ENCODE measurements at places on chromosomes 1 and 21.

GRCh38 chr1:234201600-234201999 is 171.7 kb upstream of the COA6 start:
- no peak for DNase-seq

DNA sequence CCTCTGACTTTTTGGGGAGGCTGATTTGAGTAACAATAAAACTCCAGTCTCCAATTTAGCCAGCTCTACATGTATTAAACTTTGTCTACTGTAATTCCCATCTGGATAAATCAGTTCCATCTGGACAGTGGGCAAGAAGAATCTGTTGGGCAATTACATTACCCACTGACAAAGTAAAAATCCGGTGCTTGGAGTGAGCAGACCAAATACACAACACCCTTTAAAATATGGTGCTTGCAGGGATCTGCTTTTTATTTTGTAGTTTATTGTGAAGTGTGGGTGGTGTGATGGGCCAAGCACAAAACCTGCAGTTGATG is 8.9 kb upstream of the CD55 start:
- no peak for DNase-seq

- DNase-seq, result no peak
Observed at GRCh38 chr1:34149501-34149900, 15.5 kb downstream of the CSMD2 start.

DNA sequence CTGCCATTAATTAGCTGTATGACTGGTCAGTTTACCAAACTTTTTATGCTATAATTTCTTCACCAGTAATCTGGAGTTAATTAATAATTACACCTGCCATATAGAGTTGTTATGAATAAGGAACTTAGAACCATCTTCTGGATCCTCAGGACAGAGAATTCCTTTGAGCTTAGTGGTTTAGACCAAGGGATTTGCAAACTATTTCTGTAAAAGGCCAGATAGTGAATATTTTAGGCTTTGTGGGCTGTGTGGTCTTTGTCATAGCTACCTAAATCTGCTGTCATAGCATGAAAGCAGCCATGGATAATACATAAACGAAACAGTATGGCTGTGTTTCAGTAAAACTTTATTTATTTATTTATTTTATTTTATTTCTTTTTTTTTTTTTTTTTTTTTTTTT is 9.0 kb downstream of the TIMM17A start:
- DNase-seq, result no peak

DNA sequence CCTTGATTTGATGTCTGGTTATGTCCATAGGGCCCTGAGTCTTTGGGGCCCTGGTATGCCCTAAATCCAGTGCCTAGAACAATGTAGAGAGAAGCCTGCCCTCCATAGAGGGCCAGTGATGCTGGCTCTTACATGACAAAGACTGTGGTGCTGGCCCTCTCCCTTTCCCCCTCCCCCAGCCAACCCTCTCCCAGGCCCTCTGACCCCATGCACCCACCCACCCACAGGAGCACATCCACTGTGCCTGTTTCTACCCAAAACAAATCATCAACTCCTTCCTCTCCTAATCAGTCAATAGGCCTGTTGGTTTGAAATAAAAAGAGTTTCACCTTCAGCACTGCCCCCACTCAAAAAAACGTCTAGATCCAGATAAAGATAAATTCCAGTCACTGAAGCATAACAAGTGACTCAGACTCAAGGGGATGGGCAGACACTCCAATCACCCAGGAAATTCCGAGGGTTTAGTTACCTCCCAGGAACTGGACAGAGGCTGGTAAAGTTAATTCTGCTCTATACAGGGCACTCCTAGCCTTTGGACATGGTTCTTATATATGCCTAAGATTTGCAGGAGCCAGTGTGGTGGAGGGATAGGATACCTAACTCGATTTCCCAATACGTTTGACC is 144.8 kb upstream of the VANGL1 start:
- no peak for DNase-seq

- DNase-seq, result no peak
Observed at GRCh38 chr1:242629396-242629795, 104.9 kb upstream of the PLD5 start.

DNA sequence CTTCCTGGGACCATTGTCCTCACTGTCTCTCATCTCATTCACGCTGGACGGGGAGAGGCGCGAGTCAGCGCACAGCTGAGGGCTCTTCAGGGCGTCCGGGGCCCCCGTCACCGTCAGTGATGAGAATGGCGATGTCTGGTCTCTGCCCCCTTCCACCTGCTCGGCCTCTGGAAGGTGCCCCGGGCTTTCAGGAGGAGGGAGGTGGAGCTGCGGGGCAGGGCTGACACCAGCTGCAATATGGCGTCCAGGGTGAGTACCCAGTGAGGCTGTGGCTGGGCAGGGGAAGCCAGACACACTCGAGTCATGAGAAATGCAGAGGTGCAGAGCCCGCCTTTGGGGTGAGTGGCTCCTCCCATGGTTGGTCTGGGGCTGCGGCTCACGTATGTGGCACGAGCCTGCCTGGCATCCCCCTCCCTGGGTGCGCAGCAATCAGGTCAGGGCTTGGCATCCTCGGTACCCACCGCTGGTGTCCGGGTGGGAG is 15.1 kb downstream of the MORN1 start:
- DNase-seq, result no peak

- DNase-seq, result no peak
Observed at GRCh38 chr21:27713154-27714109, 746.5 kb upstream of the ADAMTS5 start.

DNA sequence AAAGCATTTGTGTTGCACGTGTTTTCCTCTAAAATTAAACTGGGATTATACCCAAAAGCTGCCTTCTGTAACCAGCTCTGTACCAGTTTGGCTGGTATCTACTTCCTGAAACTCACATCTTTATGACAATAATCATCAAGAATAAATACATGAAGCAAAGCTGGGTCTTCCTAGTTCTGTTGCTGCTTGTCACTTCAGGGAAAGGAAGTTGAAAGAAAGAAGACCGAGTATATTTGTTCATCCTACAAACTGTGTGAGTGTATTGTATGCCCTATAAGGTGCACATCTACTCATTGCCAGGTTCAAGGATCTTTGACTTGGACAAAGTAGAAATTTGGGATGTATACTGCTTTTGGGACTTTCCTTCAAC is 29.1 kb upstream of the IFNGR2 start:
- DNase-seq, result no peak

- no peak for DNase-seq
Observed at GRCh38 chr21:41839387-41840000, 39.6 kb downstream of the PRDM15 start.

DNA sequence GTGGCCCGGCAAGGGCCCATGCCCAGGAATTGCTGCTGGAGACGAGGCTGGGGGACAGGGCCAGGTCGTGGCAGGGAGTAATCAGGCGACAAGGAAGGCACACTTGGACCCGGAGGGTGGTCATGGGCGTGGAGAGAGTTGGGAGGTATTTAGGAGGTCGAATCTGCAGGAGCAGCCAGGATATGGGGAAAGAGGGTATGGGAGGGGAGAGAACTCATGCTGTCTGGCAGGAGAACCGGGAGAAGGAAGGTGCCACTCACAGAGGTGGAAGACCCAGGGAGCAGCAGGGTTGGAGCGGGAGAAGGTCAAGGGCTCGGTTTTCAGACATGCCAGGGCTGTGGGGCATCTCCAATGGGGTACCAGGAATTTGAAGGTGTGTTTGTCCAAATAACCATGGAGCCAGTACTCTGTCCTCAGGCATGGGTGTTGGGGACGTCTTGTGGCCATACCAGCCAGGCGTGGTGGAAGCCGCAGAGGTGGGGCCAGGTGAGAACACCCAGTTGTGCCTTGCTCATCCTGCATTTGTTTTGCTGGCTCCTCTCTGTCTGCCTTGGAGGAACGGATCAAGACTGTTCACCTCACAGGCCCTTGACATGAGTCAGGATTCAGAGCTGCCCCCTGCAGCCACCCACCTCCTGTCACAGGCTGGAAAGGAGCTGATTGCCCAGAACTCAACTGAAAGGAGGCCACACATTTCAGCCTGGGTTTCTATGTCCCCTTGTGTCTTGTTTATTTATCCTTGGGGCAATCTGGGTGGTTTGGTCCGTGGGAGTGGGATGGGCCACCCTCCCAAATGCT is 111.6 kb downstream of the SPSB1 start:
- no peak for DNase-seq

DNA sequence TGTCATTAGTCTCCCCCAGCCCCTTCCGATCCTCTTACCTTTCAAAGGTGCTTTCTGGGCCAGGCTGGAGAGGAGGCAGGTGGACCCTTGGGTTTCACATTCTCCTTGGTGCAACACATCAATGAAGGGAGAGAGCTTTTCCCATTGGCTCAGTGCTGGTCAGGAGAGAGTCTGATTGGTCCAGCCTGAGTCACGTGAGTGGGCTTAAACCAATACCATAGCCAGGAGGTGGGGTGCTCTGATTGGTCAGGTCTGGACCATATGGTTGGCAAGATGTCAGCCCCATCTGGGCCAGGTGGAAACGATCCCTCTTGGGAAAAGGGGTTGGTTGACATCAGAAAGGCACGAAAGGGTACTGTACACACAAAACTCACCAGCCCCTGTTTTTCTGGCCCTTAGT is 44.8 kb upstream of the ABCG1 start:
- DNase-seq, result no peak

DNA sequence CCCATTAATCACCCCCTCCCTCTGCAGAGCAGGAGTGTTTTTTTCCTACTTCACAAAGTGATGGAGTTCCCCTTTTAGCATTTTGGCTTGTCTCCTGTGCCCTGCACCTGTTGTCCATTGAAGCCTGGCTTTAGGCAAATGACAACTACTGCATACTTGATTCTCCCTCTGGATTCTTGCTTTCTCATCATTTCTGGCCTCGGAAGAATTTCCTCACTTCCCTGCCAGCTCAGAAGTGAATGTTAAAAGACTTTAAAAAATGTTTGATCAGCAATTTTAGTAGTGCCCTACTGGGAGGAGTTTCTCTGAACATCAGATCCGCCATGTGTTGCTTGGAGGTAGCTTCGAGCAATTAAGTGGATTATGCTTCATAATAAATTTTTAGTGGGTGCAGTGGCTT is 28.1 kb downstream of the RCOR3 start:
- no peak for DNase-seq

- DNase-seq, result no peak
Observed at GRCh38 chr1:221900678-221901077, 158.8 kb upstream of the DUSP10 start.

DNA sequence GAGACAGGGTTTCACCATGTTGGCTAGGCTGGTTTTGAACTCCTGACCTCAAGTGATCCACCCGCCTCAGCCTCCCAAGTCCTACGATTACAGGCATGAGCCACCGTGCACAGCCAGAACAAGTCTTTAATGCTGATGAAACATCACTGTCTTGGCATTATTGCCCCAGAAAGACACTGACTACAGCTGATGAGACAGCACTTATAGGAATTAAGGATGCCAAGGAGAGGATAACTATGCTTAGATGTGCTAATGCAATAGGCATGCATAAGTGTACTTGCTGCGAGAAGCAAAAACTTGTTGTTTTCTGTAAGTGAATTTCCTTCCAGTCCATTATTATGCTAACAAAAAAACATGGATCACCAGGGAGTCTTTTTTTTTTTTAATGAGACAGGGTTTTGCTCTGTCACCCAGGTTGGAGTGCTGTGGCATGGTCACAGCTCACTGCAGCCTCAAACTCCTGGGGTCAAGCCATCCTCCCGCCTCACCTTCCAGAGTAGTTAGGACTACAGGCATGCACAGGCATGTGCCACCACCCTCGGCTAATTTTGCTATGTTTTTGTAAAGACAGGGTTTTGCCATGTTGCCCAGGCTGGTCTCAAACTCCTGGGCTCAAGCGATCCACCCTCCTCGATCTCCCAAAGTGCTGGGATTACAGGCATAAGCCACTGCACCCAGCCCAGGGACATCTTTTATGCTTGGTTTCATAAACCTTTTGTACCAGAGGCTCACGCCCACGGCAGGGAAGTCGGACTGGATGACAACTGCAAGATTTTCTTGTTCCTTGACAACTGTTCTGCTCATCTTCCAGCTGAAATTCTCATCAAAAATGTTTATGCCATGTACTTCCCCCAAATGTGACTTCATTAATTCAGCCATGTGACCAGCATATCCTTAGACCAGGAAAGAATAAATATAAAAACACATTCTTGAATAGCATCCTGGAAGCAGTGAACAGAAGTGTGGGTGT is 23.1 kb downstream of the RHEX start:
- no peak for DNase-seq

- DNase-seq, result no peak
Observed at GRCh38 chr1:77706321-77706720, 23.9 kb upstream of the ZZZ3 start.

- DNase-seq, result no peak
Observed at GRCh38 chr1:47796626-47797025, 200.6 kb downstream of the TRABD2B start.

- no peak for DNase-seq
Observed at GRCh38 chr1:64574301-64574700, 104.4 kb downstream of the CACHD1 start.

GRCh38 chr1:9278585-9279153 is 14.0 kb upstream of the SPSB1 start:
- DNase-seq, result no peak

- no peak for DNase-seq
Observed at GRCh38 chr1:14937288-14937949, 216.1 kb upstream of the TMEM51 start.

DNA sequence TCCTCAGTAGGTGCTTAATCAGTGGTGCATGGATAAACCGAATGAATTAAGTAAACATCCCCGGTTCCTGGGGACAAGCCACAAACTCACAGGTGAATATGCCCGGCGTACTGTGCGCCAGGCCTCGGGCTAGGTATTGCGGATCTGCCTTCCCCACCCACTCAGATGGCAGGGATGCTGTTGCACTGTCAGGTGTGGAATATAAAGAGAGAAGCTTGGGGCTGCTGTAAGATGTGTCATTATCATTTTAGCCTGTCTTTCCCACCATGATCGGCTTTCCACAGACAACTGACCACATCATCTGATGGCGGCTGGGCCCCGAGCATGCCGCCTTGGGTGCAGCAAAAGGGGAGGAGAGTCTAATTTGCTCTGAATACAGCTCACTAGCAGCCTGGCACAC is 45.4 kb upstream of the LRP8 start:
- no peak for DNase-seq

DNA sequence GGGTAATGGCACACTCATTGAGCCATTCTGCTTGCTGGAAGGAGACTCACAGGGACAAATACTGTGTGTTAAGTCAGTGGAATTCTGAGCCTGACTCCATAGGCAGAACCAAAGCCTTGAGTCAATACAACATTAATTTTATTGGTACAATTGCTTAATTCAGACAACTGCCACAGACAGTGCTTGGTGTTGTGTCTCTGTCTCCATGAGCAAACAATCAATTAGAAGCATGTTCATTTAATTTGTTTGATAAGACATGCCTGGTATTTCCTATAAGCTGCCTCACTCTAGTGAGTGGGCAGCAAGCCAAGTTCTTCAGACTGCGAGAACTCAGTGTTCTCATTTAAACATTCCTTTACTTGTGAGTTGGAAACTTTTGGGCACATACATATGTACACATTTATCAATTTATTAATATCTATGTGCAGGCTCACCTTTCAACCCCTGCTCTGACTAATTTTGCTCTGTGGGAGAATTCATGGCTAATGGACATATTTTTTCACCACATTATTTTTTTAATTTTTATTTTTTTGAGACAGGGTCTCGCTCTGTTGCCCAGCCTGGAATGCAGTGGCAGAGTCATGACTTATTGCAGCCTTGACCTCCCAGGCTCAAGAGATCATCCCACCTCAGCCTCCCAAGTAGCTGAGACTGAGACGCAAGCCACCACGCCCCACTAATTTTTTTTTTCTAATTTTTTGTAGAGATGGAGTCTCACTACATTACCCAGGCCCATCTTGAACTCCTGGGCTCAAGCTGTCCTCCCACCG is 4.5 kb upstream of the SRSF10 start:
- no peak for DNase-seq

Measured in activated CD4-positive, alpha-beta T cell treated with anti-CD3 and anti-CD28 coated beads, Interleukin-2, Interleukin-4, amounts not matched to agents 100 ng/mL and 50 ng/mL, durations not matched to agents 16 hours and 8 hours (primary cell).